Hematopoietic multipotent progenitor cell (in vitro differentiated cells): ENCODE measurements at places on chromosomes 1 and 21. TPM values are rescaled to one million over a fixed set of nuclear protein-coding genes. Genes with fewer than 3 reads are reported as not detected.
A peak's percentile ranks its signal among the peaks of the same experiment; 100 is the strongest.

DNA sequence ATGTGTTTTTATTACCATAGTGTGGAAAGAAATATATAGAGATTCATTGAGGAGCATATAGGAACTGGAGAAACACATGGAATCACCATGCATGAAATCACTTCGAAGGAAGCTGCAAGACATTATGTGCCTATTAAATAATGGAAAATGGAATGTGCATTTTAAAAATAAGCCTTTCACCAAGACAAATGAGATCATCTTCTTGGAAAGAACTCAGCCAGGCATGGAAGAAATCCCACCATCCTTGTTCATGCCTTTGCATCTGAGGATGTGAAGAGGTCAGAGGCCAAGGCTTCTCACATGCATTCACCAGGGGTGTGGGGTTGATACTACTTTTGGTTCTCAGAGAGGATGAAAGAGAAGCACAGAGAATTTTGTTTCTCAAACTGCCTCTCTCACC, 50.0 kb downstream of the C1orf198 start:
- DNase-seq: no peak

- DNase-seq: no peak
These were observed 97.3 kb downstream of the SPSB1 start for GRCh38 chr1:9389968-9390367.

DNA sequence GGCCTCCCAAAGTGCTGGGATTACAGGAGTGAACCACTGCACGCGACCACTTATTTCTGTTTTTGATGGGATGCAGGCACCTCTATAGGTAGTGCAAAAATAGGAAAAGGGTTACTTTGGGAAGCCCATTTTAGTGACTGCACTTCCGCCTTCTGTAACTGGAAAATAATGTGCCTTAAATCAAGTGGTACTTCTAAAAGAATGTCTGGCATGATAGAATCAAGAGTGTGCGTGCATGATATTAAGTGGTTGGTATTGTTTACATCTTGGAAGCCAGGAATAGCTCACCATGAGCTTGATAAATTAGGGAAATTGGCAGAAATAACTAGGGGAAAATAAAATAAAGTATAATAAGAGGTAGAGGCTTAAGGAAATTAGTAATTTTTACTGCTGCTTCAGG, 1067.0 kb downstream of the ADGRL2 start:
- DNase-seq: no peak

DNA sequence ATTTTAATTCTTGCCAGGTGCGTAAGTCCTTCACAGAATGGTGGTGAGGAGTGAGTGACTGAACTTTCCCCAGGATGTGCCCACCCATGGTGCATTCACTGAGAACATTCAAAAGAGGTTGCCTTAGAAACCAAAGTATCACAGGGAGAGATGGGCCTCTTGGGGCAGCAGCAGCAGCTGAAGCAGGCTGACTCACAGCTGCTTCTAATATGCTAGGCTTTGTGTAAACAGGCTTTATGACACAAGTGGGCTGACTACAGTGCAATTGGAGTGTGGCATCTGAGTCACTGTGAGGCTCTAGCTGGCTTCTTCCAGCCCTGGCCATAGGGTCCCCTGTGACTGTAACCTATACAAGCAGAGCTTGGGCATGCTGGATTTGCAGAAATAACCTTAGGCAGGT, 12.6 kb downstream of the PIGP start:
- DNase-seq: peak; percentile 49

- DNase-seq: no peak
These were observed 14.7 kb upstream of the TNFRSF8 start for GRCh38 chr1:12048372-12048771.

The FCRL5 gene
- total RNA-seq: 1.1 TPM

The SPAG17 gene
- 0.81 TPM for total RNA-seq
